EH (cell line): ENCODE measurements at places on chromosomes 5 and 9.

- DNase-seq, result peak; percentile 82
Observed at GRCh38 chr5:79133657-79134451, 22.2 kb downstream of the BHMT start.

DNA sequence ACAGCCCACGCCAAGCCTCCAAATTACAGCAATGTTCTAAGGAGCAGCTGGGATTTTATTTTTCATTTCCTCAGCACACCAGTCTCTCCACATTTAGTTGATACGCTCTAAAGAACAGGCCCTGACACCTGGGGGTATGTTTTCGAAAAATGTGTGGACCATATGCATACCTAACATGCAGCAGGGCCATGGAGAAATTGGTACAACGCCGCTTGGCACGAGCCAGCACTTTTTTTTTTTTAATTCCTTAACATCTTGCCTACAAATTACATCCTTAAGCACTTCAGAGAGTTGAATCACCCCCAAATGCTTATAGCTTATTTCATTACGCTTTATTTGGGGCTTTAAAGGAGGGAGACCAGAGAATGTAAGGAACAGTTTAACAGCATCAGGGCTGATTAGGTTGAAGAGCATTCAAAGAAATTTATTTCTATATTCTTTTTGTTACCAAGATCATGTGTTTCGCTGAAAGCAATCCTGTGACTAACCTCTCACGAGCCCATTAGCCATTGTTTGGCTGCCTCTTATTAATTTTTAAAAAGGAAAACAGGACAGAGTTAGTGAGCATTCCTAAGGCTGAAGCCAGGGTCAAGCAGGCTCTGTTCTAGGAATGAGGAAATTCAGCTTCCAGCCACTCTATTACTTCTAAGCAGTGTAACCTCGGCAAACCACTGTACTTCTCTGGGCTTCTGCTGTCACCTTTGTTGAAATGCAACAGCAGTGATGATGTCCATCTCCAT lies 173.8 kb downstream of the ACTL7B start:
- DNase-seq, result peak; percentile 61

DNA sequence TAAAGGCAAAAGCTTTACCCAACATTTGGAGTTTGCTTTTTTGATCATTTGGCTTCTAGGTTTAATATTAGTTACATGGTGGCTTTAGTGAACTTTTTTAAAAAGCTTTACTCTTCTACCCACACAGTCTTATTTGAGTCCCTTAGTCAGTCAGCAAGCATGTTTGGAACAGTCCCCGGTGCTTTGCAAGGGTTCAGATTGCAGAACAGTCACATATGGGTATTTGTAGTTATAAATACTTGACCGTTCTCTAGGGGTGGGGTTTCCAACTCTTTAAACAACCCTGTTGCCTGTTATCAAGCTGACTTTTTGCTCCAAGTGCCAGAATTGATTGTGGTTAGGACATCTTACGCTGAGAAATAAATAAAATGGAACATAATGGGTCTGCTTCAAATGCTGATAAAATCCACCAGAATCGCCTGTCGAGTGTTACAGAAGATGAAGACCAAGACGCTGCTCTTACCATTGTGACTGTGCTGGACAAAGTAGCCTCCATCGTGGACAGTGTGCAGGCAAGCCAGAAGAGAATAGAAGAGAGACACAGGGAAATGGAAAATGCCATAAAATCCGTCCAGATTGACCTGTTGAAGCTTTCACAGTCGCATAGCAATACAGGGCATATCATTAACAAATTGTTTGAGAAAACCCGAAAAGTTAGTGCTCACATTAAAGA lies at the start of gene CAVIN4:
Gene CAVIN4 (plus strand): TSS at position 304 of the 673 bp plus-strand sequence. CDS start 65 bp downstream, at position 369.
- DNase-seq, result peak; percentile 71

- no peak for DNase-seq
Observed at GRCh38 chr9:87516926-87517290, 19.2 kb downstream of the DAPK1 start.

DNA sequence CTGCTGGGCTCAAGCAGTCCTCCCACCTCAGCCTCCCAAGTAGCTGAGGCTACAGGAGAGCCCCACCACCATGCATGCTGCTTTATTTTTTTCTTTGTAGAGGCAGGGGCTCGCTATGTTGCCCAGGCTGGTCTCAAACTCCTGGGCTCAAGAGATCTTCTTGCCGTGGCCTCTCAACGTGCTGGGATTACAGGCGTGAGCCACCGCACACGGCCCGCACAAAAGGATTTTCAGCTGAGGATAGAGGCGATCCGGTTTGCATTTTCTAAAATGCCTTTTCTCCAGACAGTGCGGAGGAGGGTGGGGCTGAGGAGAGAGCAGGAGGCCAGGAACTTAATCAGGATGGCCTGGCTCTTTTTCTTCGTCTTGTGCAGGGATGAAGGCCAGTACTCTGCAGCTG lies 6.9 kb downstream of the HRH2 start:
- DNase-seq, result no peak

- DNase-seq, result no peak
Observed at GRCh38 chr9:81506941-81507864, 182.1 kb downstream of the TLE1 start.

DNA sequence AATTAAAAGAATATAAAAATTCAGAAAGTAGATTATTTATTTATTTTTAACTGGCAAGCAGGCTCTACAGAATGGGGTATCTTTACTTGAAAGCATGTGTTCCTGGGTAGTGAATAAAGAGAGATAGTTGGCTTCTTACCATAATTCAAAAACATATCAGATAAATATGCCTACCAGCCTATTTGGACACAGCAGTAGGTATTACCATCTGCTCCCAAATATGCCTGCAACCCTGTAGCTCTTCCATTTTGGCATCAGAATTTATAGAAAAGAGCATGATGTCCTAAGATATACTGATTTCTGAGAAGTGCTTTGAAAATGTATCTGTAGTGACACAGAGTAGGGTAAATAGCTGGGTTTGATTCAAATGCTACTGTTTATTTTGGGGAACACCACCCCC lies 1300.5 kb upstream of the DMAC1 start:
- DNase-seq, result no peak
